Hematopoietic multipotent progenitor cell treated with erythropoietin and hydrocortisone succinate and interleukin-3 and kit ligand, for 4 days (in vitro differentiated cells): ENCODE measurements at places on chromosomes 2 and 18.
A peak's percentile ranks its signal among the peaks of the same experiment; 100 is the strongest.

- DNase-seq, result peak; percentile 65
Observed at GRCh38 chr2:196586511-196586991, 53.0 kb upstream of the CCDC150 start.

- no peak for DNase-seq
Observed at GRCh38 chr2:8495189-8495989, 186.5 kb upstream of the ID2 start.

GRCh38 chr2:126241001-126241400 lies 415.0 kb upstream of the GYPC start:
- no peak for DNase-seq

GRCh38 chr18:23689031-23689615 lies at the start of gene LAMA3:
Gene LAMA3, plus strand, starts transcription at chr18:23689453. Its CDS starts 231 bp downstream, at chr18:23689684.
- DNase-seq, result peak; percentile 64

DNA sequence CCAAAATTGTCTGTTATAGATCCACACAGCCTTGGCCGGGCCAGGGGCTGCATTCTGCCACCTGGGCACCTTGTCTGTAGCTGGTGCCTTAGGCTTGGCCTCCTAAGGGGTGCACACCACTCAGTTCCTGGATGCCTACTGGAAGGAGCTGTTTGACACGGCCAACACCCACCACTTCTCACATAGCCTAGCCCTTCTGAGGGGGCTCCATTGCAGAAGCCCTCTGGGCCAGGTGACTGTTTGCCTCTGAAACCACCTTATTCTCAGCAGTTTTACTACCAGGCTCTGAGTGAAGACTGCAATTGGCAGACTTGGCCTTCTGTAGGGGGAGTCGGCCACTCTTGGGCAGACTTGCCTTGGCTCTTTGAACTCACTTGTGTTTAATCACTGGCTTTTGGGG lies 39.5 kb downstream of the EPHA4 start:
- no peak for DNase-seq
